Tongue (tissue), 3 donors: ENCODE measurements at places on chromosomes 4 and X. TPM values are rescaled to one million over a fixed set of nuclear protein-coding genes. Genes with fewer than 3 reads are reported as not detected.

Gene PCYT1B
- total RNA-seq = 1.3 TPM

Gene SOWAHB
- 0.82 TPM for total RNA-seq

Gene FAM114A1
- 129 TPM for total RNA-seq

Gene NPNT
- 110 TPM for total RNA-seq

Gene GRIA3
- total RNA-seq = 3.4 TPM

Gene SPATA4
- total RNA-seq = not detected

Gene TEX13C
- not detected for total RNA-seq

Gene PTTG2
- total RNA-seq = 1.7 TPM

Gene RPS6KA3
- 84.6 TPM for total RNA-seq

Gene TENM3
- total RNA-seq = 62.0 TPM

Gene FRG2
- not detected for total RNA-seq

Gene SPANXN4
- total RNA-seq = not detected

Gene KLKB1
- total RNA-seq = 1.2 TPM

Gene S100P
- total RNA-seq = 1.7 TPM

Gene CT45A3
- total RNA-seq = not detected

Gene LARP1B
- 32.5 TPM for total RNA-seq

Gene OTUD6A
- not detected for total RNA-seq

Gene G3BP2
- total RNA-seq = 338 TPM

Gene SH3RF1
- total RNA-seq = 21.8 TPM

Gene CT45A2
- not detected for total RNA-seq

Gene BEX5
- total RNA-seq = 0.92 TPM

Gene EIF1AX
- 67.5 TPM for total RNA-seq

Gene MAGEA3
- total RNA-seq = not detected

Gene ACOX3
- 33.1 TPM for total RNA-seq

Gene TKTL2
- not detected for total RNA-seq

Gene SYTL5
- 1.3 TPM for total RNA-seq

Gene RXFP1
- total RNA-seq = 0.21 TPM

Gene PAGE1
- total RNA-seq = not detected
